ENCODE measurements at places on chromosomes 16 and 17. TPM values are rescaled to one million over a fixed set of nuclear protein-coding genes. Genes with fewer than 3 reads are reported as not detected.

DNA sequence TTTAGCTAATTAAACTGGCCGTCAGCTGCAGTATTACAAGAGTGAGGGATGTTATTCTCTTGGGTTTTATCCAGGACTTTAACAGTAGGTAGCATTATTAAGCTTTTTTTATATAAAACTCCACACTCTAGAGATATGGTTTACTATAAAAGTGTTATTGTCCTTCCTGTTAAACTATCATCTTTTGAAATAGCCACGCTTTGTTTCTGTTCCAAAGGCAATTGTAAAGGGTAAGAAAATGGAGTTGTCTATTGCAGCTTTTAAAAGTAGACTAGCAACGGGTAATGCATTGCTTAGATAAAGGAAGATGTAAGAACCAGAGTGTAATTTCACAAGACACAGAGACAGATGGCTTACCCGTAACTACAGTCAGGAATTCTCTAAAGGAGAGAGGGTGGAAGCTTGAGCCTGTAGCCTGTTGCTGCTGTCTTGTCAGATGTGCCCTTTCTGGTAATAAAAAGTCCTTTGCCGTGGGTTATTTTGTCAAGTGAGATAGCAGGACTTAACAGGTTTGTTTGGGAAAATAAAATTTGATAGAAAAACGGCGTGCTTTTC is 56.4 kb downstream of the WWOX start:
- no peak for DNase-seq

GRCh38 chr16:81739503-81739902 is 39.6 kb upstream of the PLCG2 start:
- DNase-seq, result no peak

GRCh38 chr16:4435337-4436067 is 9.8 kb downstream of the DNAJA3 start:
- DNase-seq, result no peak

DNA sequence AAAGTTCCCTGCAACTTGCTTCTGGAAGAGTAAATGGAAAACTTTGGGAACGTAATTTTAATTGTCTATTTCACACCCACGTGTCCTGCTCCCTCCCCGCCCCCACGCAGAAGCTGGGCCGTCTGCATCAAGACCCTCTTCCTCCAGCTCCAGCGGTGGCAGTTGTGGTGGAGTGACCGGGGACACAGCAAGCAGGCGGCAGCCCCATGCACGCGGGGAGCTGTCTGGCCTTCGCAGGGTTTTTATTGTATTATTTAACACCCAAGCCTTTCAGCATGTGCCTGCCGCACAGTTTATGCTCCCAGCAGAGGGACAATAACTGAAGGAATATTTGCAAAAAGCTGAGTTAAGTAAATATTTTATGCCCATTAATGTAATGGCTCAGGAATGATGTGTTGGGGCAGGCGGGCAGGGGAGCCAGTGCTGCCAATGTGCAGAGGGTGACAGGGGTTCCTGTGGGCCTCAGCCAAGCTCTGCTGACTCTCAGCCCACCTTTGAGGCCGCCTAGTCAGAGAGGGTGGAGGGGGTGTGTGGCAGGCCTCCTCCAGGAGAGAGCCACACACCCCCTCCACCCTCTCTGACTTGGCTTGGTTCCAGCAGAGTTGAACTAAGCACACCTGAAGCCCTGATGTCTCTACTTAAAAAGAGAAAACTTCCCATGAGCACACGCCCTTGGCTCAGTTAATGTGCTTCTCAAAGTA is 32.4 kb upstream of the ENPP7 start:
- no peak for DNase-seq

DNA sequence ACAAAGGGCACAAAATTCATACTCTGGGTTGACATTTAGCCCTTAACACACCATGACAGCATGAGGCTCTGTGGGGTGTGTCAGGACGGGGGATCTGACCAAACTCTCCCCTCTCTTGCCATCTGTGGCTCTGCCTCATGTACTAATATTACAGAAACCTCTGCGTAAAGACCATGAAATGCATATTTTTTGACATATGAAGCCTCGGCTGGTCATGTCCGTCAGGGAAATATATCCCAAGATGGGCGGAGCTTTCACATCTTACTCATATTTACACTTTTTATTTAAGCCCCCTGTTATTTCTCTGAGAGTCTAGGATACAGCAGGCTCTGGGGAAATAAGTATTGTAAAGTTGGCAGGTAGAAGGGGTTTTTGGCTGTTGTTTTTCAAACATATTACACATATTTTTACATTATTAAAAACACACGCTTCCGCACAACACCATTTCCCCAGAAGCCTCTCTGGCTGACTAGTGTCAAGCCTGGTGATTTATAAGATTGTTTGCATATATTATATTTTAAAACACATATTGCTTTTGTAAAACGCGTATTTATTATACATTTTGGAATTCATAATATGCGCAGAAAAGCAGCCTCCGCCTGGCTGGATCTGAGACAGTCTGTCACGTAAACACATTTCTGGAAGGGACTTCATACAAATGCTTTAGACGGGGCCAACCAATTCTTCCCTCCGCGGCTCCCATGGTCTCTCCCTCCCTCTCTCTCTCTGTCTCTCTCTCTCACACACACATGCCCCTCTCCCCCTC is 237.7 kb upstream of the ZFHX3 start:
- no peak for DNase-seq

GRCh38 chr16:85171004-85171758 is 58.9 kb upstream of the CIBAR2 start:
- no peak for DNase-seq

Gene HP
- 0.69 TPM for total RNA-seq
